ENCODE measurements at places on chromosomes 13 and 19.

DNA sequence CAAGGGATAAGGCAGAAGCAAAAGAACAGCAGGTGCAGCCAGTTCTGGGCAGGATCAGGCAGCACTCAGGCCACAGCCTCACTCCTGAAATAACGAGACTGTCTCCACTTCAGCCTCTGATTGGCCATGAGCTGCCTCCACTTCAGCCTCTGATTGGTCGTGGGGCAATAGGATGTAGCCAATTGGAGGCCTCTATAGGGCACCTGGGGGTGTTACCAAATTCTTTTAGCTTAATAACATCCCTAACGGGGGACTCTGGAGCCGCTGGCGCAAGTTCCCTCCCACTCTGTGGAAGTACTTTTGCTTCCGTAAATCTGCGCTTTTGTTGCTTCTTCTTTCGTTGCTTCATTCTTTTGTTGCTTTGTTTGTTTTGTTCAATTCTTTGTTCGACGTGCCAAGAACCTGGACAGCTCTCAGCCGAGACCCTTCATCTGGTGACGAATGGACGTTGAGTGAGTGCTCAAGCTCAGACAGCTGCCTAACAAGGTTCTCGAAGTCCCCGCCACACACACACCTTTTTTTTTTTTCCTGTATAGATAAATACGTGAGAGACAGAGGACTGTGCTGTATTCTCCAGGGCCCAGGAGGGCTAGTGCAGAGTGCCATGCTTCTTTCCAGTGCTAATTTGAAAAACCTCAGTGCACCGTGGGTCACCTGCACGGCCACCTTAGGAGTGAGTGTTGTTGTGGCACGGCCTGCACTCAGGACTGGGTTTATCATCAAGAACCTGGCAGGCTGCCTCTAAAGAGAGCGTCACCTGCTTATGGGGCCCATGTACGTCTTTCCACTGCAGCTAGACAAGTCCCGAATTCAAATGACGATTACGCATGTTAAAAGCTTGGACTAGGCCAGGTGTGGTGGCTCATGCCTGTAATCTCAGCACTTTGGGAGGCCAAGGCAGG, 32.0 kb upstream of the TUBGCP3 start:
- DNase-seq, result peak; percentile 14

- no peak for DNase-seq
These were observed 8.2 kb upstream of the LAMP1 start for GRCh38 chr13:113288880-113289279.

- peak; percentile 52 for DNase-seq
These were observed 888 bp downstream of the NOTCH3 start for GRCh38 chr19:15199661-15200552.

- DNase-seq, result no peak
These were observed 211.5 kb upstream of the MIR17HG start for GRCh38 chr13:91135968-91136367.

GRCh38 chr19:2982983-2983350, 5.6 kb downstream of the TLE6 start:
- DNase-seq, result peak; percentile 89

DNA sequence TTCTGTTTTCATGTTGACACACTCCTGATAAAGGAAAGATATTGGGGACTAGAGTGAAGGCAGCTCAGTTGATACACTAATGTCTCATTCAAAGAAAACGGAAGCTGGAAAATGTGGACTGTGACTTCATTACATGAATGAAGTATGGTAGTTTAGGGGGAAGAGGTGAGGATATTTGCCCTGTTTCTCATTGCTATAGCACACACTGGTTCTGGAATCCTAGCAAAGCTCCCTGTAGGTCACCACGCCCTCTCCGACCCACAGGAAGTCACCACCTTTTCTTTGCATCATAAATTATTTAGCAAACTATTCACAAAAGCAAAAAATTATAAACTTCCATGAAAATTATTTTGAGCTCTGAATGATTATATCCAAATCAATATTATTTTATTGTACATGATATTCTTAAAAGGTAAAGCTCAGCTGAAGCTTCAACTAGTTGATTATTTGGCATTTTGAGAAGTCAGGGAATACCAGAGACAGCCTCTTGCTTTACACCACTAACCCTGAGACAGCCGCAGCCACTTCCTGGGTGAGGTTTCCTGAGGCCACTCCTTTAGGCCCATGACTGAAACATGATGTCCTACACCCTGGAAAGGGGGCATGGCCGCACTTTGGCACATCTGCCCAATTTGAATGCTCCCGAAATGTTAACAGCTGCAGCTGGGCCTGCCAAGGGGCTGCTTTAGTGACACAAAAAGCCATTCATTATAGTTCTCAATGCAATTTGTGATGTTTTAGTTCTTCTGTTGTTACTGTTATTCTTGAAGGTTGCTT, 50.0 kb upstream of the WDFY2 start:
- no peak for DNase-seq

DNA sequence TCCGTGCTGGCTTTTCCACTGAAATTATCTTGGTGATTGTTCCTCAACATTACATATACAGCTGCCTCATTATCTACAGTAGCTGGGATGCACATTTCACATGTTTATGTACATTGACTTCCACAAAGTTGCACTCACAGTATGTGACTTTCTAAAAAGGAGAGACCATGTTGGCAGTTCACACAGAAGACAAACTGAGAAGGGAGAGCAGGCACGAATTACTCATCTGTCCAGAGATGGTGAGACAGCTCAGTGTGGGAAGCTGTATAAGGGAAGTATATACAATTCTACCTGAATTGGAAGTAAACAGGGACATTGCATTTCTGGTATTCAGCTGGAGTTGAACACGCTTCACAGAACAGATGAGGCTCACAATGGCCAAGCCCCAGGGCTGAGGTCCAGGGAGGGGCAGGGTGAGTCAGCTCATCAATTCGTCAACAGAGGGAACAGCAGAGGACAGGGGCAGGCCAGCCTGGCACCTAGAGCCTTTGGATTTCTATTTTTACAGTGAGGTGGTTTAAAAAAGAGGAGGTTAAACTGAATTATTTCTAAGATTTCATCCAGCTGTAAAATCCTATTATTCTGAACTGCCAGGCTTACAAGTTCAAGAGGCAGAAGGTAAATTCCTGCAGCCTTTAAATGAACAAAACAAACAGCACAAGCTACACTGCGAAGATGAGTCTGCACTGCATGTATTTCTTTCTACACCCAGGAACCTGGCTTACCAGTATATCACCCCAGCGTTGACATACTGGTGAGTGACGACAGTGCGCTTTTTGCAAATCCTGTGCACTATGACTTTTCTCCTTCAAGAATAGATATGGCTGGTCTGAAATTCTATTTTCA, 9.8 kb downstream of the PARP4 start:
- DNase-seq, result peak; percentile 50

GRCh38 chr13:75120085-75120484, 361.9 kb downstream of the TBC1D4 start:
- no peak for DNase-seq

DNA sequence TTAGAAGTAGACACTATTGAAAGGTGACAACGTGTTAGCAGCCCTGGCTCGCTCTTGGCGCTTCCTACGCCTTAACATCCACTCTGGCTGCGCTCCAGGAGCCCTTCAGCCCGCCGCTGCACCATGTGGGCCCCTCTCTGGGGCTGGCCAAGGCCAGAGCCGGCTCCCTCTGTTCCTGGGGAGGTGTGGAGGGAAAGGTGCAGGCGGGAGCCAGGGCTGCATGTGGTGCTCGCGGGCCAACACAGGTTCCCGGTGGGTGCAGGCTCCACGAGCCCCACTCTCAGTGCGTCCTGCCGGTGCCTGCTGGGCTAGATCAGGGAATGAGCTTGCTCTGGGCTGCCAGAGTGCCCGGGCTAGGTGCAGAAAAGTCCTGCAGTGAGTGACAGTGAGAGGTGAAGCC, 1284.3 kb downstream of the OLFM4 start:
- no peak for DNase-seq

All from fibroblast of villous mesenchyme (primary cell).